ENCODE measurements at places on chromosomes 3 and 15.

GRCh38 chr3:39190281-39191025 lies 1.9 kb downstream of the XIRP1 start:
- no peak for DNase-seq

DNA sequence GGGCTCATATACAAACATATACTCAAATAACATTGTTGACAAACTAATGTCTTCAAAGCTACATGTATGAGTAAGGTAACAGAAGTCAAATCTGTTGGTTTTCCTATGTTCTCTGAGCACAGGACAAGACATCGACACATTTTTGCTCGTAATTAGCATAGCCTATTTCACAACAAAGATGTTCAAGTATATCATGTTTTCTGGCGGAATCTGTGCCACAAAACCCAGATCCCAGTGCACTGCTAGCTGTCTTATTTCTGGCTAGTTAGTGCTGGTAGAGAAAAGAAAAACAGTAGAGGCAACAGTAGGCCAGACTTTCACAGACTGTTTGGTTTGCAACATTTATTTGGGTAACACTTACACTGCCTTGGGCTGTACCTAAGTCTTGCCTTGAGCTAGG lies 51.2 kb downstream of the RUBCN start:
- no peak for DNase-seq

GRCh38 chr3:172559020-172559419 lies 35.8 kb upstream of the TNFSF10 start:
- DNase-seq, result no peak

DNA sequence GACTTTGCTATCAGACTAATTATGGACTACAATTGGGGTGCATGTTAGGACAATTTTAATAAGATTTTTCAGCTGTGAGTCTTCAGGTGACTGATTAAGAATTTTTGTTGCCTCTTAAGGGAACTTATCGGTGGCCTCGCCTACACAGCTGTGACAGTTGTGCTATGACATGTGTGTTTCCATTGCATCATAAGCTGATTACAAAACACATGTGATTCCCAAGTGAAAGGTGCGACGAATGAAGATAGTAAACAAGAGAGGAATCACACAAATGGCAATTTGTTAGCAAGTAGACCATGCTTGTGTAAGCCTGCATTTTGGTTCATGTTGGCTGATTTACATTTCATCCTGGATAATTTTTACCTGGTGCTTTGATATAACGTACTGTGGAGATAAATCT lies 8.3 kb downstream of the ROBO2 start:
- DNase-seq, result no peak

DNA sequence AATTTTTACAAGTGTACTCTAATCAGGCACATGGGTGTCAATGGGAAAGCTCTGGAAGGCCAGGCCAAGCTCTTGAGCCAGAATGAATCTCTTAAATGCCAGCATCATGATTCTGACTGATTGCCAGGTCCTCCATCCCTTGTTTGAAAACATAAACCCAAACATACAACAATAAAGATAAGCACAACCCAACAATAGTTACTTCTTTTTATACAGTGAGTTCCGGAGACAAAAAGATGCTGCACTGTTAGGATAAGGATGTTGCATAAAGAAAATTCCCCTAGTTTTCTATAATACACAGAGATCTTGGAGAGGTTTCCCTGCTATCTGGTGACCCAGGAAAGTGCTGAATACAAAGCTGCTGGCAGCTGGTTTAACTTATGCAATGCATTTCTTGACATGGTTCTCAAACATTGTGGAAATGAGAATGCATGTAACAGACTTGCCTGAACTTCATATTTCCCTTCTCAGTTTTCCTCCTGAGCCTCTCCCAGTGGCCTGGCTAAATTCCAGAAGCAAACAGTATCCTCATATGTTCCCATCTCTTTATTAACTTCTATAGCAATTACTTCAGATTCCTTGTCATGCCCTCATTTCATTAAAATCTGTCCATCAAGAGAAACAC lies 180.1 kb upstream of the PRICKLE2 start:
- DNase-seq, result no peak

DNA sequence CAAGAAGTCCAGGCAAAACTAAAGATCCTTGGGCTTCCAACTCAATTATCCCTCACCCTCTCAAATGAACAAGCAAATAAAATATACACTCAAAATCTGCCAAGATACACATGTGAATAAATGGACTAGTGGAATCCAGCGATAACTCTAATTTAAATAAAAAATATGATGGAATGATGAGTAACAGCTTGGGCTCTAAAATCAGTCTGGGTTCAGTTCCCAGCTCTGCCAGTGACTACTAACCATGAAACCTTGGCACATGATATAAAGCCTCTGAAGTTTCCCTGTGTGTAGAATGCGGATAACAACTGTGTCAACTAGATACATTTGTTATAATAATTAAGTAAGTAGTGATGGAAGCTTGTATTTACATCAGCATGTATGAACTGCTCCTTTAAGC lies 81.3 kb downstream of the CADPS start:
- no peak for DNase-seq

- no peak for DNase-seq
Observed at GRCh38 chr15:53980021-53980420, 1.8 kb downstream of the UNC13C start.

DNA sequence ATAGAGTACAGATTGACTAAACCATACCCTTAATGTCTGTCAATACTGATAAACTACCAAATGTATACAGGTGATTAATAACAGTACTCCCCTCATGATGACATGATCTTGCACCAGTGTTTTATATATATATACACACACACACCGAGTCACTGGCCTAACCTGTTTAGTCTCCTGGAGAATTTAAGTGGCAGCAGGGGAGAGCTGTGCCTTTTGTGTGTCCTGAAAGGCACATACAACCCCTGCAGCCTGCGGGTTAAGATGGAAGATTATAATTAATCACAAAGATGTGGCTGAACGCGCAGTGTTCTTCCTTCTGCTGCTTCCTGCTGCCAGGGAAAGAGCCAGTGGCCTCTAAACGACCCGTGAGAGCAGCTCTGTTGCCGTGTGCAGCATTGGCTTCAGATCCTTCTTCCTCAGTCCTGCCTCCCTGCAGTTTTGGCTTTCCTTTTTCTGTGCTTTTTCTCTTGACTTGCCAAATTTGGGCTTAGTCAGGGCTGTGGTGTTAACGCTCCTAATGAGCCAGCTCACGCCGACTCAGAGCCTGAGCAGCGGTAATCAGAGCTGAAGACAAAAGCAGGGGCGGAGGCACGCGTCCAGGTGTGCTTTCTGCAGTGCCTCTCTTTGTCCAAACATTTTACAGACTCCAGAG lies 42.5 kb upstream of the UBE3A start:
- DNase-seq, result peak; percentile 9

DNA sequence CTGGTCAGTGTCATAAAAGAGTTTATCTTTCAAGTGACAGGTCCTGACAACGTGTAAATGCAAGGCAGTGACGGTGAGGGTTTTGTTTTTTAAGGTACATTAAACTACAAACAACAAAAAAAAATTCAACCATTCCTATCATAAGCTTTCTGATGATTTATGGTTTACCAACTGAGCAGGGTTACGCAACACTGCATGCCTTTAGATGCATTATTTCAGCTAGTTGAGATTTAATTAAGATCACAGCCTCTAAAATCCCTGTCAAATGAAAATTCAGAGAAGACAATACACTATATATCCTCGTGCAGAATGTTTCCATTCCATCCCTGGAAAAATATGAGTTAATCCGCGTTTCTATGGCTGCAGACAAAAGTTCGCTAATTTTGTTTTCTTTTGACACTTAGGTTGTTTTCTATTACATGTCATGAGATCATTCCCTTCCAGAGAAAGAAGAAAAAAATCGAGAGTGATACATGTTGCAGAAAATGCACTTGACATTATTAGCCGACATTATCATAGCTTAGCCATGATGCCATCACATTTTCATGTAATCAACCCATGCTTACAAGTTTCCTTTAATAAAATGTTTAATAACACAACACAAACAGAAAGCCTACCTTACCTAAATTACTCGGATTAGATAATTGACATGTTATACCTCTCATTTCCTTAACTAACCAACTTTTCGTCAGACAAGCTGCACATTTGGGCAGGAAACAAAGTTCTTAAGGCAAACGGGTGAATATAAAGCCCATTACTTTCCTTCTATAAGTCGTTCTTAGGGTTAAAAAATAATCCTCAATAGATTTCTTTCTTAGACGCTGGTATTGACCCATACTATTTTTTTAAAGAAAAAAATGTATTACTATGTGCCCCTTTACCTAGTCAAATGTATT lies 521.2 kb downstream of the FOXP1 start:
- DNase-seq, result no peak

- DNase-seq, result peak; percentile 7
Observed at GRCh38 chr15:85711580-85712192, 83.0 kb downstream of the KLHL25 start.

DNA sequence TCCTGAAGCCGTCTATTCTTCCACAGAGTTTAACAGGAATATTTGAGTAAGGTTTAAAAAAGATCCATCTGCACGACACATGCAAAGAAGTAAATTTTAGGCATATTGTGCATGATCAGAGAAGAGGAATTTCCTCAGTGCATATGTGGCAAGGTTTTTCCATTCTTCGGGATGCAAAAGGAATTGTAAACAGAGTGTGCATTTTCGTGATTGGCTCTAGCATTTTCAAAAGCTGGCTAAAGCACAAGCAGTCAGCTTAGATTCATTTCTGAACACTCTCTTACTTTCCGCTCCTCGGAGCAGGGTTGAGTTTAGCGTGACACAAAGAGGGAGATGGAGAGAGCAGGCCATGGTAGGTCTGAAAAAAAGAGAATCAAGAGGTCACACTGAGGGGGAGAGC lies 128.2 kb downstream of the ADAMTS9 start:
- no peak for DNase-seq

DNA sequence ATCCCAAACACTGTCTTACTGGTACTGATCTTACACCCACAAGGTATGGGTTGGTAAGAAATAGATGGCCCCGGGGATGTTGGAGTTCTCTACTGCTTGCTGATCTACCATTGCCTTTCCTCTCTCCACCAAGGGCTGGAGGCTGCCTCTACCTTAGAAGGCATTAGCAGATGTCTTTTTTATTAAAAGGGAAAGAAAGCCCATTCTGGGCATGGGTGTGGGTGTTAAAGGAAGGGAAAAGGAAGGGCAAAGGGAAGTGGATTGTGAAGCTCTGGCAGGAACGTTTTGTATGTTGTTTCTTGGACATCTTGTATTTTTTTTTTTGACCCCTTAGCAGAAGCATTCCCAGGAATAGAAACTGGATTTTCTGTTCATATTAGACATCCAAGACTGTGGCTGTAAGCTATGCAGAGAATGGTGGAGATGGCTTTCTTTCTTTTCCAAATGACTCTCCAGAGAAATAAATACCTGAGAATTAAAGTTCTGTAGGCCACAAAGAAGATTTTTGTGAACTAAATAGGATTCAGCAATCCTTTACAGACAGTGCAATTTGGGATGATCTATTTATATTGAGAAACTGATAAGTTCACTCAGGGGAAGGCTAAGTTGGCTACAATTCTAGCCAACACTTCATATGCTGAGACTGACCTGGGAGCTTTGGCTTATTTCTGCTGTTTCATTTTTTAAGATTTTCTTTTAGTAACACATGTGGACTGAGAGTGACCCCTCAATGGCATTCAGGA lies 108.8 kb downstream of the TOP2B start:
- no peak for DNase-seq

- no peak for DNase-seq
Observed at GRCh38 chr15:90234096-90234988, at the start of gene GDPGP1. Gene GDPGP1 (plus strand): TSS chr15:90234209. CDS start chr15:90240909, 6,700 bp downstream.

- DNase-seq, result no peak
Observed at GRCh38 chr3:43542328-43543043, 79.3 kb downstream of the ANO10 start.

- DNase-seq, result peak; percentile 96
Observed at GRCh38 chr3:53347261-53348064, at the start of gene DCP1A. Gene DCP1A (minus strand): TSS chr3:53347543. CDS start chr3:53347517, 26 bp downstream.

- no peak for DNase-seq
Observed at GRCh38 chr3:73029321-73029796, 32.1 kb upstream of the EBLN2 start.

GRCh38 chr15:59996298-59997041 lies 7.6 kb upstream of the FOXB1 start:
- no peak for DNase-seq

- DNase-seq, result no peak
Observed at GRCh38 chr15:31373096-31373865, 46.6 kb downstream of the KLF13 start.

DNA sequence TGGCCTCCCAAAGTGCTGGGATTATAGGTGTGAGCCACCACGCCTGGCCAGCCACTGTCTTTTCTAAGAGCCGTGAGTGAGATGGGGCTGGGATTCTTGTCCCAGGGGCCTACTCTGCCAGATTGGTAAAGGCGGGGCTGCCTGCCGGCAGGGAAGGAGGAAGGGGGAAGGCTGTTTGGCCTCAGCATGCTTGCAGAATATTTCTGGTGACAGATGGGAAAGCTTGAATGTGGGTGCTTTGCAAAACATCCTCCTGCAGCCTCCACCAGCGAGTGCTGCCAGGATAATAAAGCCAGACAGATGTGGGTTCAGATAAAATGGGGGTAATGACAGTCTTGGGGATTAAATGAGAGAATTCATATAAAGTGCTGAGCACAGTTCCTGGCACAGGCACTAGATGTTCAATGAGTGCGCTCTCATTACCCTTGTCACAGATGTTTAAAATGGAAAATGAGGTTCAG lies 19.8 kb upstream of the ACOX2 start:
- DNase-seq, result no peak

DNA sequence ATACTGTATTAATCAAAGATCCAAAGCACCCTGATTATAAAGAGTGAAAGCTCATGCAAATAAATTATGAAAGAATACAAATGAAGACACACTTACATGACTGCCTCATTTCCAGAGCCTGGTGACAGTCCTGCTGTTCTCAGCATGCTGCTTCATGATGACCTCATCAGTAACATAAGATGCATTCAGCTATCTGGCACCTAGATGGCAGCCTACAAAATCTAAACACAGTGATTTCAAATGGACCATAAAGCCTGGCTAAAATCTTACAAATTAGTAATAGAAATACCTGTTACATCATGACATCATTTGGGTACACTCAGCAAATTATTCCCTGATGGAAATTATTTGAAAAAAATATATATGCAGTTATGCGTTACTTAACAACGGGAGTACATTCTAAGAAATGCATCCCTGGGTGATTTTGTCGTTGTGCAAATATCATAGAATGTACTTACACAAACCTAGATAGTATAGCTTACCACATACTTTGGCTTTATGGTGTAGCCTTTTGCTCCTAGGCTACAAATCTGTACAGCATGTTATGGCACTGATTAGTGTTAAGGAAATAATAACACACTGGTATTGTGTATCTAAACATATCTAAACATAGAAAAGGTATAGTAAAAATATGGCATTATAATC lies 207.2 kb downstream of the EPHA3 start:
- no peak for DNase-seq

GRCh38 chr3:89966877-89967665 lies 859.6 kb downstream of the EPHA3 start:
- no peak for DNase-seq
